Activated CD4-positive, alpha-beta memory T cell treated with anti-CD3 and anti-CD28 coated beads for 36 hours (primary cell): ENCODE measurements at places on chromosomes 4 and X.

DNA sequence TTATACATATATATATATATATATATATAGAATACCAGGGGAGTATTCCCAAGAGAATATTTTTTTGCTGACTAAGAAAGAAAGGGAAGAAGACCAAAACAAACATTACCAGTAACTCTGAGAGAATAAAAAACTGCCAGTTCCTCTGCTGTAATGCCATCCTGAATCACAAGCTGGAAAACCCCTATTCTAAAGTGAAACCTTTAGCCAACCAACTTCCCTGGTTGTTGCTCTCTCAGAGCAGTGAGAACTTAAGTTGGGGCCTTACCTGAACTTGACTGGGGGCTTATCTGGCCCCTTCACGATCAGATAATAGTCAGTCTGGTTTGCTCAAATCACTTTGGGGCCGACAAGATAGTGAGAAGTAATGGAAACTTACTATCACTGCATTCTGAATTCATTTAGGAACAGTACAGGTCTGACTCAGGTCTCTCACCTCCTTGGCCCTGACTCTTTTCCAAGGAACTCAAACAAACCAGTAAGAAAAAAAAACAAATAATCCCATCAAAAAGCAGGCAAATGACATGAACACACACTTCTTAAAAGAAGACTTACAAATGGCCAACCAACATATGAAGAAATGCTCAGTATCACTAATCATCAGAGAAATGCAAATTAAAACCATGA, 62.5 kb downstream of the CD40LG start:
- DNase-seq: peak; percentile 41

GRCh38 chr4:5976431-5976830, 41.8 kb downstream of the C4orf50 start:
- no peak for DNase-seq

DNA sequence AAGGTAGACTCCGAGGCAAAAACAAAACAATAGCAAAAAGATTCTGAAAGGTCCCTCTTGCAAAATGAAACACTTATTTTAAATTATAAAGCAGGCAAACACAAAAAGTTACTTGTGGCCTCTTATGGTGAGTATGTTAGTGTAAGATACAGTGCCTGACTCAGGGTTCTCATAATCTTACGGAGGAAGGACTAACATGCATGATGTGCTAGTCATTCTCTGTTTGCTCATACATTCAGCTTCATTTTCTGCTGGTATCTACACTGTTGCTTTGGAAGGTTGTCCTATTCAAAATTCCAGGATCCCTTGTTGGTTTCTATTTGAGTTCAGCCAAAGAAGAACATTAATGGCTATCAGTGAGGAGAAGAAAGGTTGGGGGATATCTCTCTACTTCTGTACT, 249.1 kb upstream of the FAM47A start:
- DNase-seq: no peak

DNA sequence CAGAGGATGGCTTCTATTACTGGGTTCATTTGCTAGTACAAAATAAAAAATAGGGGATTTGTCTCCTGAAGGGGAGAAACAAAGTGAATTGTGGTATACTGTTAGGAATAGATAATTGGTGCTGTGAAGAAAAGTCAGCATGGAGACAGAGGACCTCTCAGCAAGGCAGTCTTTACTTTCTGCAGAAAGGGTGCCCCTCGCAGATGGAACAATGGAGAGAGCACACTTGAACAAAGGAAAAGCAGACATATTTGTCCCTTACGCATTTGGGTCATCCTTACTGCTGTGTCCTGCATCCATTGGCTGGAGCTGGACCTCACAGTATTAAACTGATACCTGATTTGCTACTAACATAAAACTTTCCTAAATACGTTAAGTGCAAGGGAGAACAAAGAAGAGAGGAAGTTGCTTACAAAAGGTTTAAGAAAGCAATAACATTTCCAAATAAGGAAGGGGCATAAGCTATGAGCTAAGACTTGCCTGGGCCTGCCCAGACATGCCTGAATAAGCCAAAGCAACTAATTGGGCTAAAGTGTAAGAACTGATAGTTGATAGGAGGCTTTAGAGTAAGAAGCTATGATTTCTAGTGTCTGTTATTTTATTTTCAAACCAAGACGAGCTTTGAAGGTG, 83.8 kb downstream of the CCKAR start:
- DNase-seq: no peak

GRCh38 chr4:35315419-35315818, 928.9 kb downstream of the ARAP2 start:
- no peak for DNase-seq

GRCh38 chrX:104254442-104255115, at the start of gene ESX1:
ESX1 (minus strand) TSS chrX:104254933; CDS start chrX:104254849, 84 bp downstream.
- DNase-seq: peak; percentile 10

- no peak for DNase-seq
Measured at GRCh38 chr4:41375561-41375960, 118.8 kb downstream of the UCHL1 start.

DNA sequence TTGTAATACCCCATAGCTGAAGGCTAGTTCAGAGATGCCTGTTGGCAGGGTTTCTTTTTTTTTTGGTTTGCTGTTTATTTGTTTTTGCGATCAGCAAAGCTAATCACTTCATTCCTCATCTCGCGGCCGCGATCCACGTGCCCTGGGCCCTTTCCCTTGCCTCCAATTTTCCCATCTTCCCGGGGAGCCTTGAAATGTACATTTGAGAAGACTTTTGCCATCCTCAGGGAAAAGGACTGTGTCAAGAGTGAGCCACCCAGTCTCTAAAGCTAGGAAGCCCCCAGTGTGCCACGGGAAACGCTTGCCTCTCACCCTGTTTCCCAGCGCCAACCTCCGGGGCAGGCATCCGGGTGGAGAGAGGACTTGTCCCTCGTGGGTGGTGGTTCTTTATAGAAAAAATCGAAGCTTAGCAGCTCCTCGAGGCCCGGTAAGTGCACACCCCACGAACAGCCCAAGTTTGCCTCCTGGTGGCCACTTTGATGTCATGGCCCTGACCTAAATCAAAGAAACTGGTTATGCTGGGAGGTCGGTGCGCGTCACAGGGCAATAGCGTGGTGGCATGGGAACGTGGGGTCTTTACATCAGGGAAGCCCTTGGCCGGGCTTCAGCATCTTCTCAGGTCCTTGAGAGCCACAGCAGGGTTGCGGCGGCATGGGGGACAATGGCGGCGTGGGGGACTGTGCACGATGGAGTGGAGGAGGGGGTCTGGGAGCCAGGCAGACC, 42.0 kb downstream of the MAP7D3 start:
- DNase-seq: peak; percentile 40

- DNase-seq: no peak
Measured at GRCh38 chr4:181830404-181831035, 412.7 kb upstream of the TENM3 start.

DNA sequence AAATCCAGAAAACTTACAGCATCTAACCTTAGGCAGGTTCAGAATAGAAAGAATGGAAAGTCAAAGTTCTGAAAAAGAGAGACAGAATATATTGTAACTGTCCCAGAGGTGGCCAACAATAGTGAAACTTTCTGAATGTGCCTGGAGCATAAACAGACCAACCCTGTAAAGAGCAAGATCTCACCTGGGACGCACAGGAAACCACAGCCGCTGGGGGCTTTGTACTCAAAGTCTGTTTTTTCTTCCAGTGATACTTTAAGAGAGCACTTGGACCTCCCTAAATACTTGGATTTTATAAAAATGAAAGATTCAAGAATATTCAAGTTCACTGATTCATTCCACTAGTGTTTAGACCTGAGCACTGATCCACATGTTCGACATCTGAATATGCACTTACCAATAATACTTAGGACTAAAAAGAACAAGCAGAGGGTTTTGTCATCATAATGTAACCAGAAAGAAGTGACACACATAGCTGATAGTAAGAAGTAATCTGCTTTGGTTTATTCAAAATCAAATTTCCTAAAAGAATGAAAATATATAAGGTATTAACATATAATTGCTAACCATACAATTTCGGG, 35.3 kb downstream of the ARAP2 start:
- DNase-seq: peak; percentile 54

DNA sequence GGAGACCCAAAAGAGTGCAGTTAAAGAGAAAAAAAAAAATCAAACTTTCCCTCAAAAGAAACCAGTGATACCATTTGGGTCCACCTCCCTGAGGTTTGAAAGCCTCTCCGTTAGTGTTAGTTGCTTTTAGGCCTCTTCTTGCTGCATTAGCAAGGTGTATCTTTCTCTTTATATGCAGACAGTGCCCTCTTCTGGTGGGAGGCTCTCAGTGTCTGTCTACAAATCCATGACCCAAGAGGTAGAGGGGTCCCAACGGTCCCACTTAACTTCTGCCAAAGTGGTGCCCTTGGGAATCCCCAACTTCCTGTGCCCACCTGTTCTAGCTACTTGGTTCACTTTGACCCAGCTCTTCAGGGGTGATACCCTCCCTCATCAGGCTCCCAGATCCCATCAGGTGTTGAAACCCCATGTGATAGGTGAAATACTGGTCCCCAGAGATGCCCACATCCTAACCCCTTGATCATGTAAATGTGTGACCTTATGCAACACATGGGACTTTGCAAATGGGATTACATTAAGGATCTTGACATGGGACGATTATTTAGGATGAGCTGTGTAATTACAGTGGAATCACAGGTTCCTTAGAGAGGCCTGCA, 63.7 kb upstream of the CD99 start:
- peak; percentile 60 for DNase-seq
